ENCODE measurements at places on chromosomes 13 and 19. TPM values are rescaled to one million over a fixed set of nuclear protein-coding genes. Genes with fewer than 3 reads are reported as not detected.

- no peak for DNase-seq
These were observed 2.3 kb downstream of the ARHGAP35 start for GRCh38 chr19:46862974-46863632.

DNA sequence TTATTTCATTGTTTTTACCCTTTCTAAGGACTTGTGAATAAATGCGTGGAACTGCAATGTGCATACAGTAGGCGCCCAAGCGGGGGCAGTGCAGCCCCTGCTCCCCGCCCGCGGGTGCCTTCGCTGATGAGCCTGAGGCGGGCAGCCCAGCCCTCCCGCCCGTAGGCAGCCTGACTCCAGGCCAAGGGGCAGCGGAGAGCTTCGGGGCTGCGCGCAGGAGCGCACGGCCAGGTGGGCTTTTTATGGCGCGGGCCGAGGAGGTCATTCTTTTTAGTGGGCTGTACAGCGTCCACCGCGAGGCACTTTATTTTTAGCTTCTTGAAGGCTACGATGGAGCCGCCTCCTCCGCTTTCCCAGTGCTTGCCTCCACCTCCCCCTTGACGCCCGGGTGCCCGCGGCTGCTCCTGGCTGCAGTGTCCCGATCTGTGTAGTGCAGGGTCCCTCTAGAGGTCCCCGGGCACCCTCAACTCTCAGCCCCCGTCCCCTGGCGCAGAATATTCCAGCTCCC is 60.5 kb downstream of the CCNE1 start:
- DNase-seq = peak; percentile 50

DNA sequence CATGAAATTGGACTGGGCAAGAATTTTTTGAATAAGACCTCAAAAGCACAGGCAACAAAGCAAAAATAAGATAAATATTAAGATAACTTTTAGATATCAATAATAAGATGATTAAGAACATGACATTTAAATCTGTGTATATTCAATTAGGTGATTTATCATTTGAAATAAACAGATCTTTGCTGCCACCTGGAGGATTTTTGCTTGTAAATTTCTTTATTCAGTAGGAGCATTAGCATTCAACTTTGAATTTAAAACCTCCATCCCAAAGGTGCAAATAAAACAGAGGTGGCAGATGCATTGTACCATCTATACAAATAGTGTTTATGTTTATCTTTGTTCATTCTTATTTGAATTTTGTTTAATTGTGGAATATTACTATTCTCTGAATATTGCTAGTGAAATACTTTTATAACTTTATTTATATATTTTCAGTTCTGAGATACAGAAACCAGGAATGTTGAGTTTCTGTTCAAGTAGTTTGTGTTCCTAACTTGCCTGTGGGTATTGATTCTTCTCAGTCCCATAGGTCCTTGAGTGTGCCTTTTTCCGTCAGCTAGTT is 20.9 kb downstream of the COG6 start:
- DNase-seq = no peak

DNA sequence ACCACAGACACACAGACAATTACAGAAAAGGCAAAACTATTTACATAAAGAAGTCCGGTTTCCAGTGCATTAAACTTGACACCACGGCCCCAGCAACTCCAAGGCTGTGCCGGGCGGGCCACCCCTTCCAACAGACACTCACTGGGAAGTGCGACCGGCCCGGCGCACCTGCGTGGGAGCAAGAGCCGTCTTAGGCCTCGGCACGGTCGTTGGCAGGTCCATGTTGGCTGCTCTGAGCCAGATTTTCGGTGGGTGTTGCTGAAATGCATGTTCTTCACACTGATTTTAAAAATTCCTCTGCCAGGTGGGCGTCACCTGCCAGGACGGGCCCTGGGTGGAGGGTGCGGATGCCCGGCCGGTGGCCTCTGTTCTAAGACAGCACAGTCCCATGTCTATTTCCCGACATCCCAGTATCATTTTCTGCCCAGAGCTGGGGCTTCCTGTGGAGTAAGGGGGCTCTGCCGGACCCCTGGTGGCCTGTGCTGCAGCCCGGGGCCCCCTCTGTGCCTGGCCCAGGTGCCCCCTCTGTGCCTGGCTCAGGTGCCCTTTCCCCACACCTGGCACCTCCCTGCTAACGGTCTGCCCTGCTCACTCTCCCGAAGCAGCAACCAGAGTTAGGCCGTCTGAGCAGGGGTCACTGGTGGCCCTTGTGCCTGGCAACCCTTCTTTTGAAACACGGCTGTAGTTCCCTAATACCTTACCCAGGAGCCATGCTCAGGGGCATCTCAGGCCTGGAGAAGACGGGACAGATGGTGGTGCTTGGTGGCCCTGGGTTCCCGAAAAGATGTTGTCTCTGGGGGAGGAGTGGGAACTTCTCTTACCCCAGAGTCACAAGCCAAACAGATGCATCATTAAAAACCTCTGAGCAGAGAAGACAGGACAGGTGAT is 9.2 kb downstream of the TMEM255B start:
- DNase-seq = no peak

Gene ZNF530
- total RNA-seq = 3.7 TPM

DNA sequence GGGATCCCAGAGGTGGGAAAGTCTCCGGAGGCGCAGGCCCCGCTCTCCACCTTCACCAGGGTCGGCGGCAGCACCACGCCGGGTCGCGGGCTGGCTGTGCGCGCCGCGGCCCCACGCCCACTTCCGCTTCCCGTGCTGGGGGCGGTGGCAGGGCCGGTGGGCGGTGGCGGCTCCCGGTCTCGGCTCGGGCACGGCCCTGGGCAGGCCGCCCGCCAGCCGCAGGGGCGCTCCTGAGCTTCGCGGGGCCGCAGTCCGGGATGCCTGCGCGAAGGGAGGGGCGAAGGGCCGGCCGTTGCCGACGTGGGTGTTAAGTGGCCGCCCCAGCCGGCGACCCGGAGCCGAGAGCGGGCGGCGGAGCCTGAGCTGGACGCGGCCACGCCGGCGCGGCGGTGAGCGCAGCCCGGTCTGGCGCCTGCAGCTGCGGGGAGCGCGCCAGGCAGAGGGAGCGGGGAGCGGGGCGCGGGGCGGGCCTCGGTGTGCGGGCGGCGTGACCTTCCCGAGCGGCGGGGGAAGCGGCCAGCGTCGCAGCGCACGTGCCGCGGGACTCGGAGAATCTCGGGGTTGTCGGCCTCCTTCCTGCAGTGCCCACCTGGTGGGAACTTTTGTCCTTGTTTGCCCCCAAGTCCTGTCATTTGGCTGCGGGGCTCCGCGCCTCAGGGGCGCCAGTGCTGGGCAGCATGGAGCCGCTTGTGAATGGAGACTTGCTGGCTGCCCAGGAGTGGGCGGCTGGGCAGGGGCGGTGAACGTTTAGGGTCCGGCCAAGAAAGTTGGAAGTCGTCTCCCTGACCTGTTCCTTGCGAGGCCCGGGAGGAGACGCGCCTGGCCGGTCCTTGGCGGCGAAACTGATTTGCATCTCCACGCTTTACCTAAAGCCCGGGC is at the start of gene SLC25A15:
Gene SLC25A15, plus strand, starts transcription at position 337 of the 879 bp plus-strand sequence. CDS start 3,616 bp downstream, outside the sequence.
- DNase-seq = peak; percentile 84

Gene FBXO27
- 8.6 TPM for total RNA-seq

GRCh38 chr13:112516218-112516617 is 71.7 kb downstream of the TUBGCP3 start:
- DNase-seq = no peak

DNA sequence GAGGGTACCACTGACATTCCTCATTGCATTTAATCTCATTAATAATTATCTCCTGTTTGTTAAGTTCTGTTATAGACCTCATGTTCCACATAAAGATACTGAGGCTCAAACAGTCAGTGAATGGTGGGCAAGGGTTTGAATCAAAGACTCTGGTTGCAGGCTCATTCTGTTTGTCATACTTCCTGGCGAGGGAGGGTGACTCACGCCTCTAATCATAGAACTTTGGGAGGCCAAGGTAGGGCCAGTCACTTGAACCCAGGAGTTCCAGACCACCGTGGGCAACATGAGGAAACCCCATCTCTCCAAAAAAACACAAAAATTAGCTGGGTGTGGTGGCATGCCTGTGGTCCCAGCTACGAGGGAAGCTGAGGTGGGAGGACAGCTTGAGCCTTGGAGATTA is 220.7 kb upstream of the MIR17HG start:
- DNase-seq = no peak

DNA sequence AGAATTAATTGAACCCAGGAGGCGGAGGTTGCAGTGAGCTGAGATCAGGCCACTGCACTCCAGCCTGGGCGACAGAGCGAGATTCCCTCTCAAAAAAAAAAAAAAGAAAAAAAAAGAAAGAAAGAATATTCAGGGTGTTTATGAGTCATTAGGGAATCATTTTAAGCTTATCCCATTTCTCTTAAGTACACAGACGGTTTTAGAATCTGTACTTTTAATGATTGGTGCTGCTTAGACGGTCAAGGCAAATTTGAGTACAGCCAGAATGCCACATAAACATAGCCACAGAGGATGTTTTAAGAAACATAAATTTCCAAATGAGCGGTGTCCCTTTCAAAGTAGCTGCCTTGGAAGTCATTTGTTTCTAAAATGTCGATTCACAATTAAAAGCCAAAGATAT is 2.6 kb downstream of the SPRYD7 start:
- DNase-seq = no peak

Gene IRS2
- 10.6 TPM for total RNA-seq

- DNase-seq = no peak
These were observed 362.3 kb downstream of the COG6 start for GRCh38 chr13:40017662-40018262.

GRCh38 chr19:10088949-10089554 is 2.9 kb downstream of the SHFL start:
- no peak for DNase-seq
